ENCODE measurements at places on chromosomes 3 and 15. TPM values are rescaled to one million over a fixed set of nuclear protein-coding genes. Genes with fewer than 3 reads are reported as not detected.

- DNase-seq, result no peak
These were observed 250.6 kb downstream of the TAFA4 start for GRCh38 chr3:68681766-68682165.

GRCh38 chr15:34341381-34342212 lies 1.3 kb downstream of the NOP10 start:
- no peak for DNase-seq

DNA sequence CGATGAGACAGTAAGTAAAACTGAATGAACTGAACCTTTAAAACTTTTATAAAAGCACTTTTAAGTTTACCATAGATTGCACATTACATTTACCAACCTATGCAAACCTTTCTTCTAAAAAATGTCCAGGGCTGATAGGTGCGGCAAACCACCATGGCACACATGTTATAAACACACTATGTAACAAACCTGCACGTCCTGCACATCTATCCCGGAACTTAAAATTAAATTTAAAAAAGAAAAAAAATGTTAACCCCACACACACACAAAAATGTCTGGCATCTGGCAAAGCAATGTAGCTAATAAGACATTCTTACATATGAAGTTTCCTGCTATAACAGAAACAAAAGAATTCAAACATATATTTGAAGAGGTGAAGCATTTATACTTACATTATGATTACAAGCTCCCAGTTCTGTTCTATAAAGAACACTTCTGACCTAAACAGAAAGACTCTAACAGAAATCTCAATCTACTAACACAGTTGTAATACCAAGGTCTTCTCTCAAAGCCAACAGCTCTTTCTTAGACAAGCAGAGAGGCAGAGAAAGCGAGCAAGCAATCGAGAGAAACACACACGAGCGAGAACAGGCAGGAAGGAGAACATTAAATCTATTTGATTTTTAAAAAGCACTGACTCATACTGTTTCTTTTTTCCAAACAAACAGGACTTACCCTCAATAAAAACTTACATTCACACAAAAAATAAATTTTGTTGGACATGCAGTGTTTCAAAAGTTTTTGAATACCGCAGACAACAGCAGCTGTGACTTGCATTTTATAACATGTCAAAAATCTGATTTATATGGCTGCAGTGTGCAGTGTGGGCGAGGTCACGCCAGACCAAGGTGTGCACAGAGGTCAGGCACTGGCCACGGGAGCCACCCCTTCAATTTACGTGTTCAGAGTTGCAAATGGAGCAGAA lies at the start of gene NRG4:
NRG4 (minus strand) TSS at position 798 of the 925 bp plus-strand sequence. CDS start 1,194 bp downstream, outside the sequence.
- DNase-seq, result no peak

GRCh38 chr15:68987120-68987519 lies 27.4 kb upstream of the NOX5 start:
- no peak for DNase-seq

- DNase-seq, result peak; percentile 13
These were observed 23.9 kb downstream of the WHAMM start for GRCh38 chr15:82833362-82833682.

DNA sequence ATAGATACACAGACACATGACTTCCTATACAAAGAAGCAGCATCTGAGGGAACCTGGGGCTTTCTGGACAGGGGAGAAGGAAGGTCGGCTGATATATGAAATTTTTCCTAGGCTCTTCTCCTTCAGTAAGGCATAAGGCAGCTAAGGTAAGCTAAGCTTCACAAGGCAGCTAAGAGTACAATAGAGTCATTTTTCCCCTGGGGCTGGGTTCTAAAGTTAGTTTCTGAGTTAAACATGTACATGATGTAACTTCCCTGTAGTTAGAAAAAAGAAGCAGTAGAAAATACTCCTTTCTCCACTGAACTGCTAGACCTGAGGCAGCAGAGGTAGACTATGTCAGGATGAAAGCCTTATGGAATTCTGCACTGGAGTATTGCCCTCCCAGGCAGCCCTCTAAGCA lies 109.6 kb downstream of the PLD1 start:
- DNase-seq, result no peak

DNA sequence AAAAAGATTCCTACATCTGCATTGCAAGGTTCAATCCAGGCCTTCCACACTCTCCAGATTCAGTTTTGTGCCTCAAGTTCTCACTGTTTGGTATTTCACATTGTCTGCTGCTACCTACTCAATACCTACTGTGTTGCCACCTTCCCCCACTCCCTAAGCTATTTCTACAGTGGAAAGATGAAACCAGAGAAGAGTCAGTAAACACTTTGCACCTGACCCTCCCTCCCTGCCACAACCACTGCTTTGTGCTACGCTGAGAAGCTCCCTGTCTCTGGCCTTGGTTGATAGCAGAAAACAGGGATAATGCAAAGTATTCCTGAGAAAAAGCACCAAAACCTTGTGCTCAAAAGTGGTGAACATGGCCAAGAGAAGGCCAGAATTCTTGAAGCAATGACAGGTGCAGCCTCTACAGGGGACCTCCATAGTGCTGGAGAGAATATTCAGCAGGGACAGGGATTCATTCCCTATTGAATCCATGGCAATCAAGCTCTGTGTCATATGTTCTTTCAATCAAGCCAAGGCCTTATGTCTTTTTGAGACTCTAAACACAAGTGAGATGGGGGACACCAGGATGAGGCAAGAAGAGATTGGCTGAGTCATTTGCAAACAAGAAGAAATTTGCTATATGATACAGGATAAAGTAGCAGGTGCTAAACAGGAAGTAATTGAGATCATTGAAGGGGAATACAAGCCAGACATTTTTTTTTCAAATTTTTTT lies 83.5 kb upstream of the LIPC start:
- DNase-seq, result no peak

DNA sequence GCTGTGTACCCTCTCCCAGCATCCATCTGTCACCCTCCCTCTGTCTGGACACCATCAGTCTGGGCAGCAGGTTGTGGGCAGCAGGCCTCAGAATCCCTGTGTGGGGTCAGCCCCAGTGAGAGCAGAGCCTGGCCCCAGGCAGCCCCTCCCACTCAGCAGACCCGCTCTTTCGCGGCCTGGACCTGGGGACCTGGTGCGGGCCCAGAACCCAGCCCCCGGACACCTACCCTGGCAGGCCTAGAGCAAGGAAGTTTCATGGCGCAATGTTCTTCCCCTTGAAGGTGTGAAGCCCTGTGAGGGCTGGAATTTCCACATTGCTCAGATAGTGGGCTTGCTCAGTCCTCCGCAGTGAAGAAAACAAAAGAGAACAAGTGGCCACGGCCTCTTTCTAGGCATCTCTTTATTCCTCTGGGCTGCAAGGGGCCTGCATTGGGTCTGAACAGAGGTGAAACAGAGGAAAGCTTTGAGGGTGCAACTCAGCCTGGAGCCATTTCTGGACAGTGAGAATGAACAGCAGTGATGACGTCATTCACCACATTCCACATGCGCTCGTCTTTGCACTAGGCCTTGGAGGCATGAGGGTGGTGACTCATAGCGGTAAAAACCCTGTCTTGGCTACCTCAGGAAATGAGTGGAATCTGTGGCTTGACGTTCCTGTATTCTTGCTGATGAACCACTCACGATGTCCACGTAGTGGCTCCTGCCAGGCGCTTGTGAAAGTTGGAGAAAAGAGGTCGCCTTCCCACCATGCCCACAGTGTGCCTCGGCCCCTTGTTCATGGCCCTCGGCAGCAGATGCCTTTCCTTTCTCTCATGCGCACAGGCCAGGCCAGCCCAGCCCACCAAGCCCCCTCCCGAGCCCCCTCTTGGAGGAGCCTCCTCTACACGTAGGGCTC lies 66.1 kb downstream of the SLC30A4 start:
- DNase-seq, result peak; percentile 73

GRCh38 chr15:68994149-68994548 lies 20.3 kb upstream of the NOX5 start:
- no peak for DNase-seq

DNA sequence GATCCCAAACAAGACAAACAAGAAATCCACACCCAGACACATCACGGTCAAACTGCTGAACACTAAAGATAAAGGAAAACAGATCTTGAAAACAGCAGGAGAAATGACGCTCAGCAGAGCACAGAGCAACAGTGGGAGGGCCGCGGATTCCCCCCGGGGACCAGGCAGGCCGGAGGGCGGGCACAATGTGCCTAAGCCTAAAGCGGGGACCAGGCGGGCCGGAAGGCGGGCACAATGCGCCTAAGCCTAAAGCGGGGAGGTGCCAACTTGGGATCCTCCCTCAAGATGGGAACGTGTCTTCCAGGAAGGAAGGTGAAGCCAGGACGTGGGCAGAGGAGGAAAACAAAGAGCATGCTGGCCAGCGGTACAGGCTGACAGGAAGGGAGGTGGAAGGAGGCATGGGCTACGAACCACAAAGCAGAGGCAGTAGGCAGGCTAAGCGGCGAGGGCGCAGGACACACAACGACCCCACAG lies 31.1 kb downstream of the CYFIP1 start:
- no peak for DNase-seq

DNA sequence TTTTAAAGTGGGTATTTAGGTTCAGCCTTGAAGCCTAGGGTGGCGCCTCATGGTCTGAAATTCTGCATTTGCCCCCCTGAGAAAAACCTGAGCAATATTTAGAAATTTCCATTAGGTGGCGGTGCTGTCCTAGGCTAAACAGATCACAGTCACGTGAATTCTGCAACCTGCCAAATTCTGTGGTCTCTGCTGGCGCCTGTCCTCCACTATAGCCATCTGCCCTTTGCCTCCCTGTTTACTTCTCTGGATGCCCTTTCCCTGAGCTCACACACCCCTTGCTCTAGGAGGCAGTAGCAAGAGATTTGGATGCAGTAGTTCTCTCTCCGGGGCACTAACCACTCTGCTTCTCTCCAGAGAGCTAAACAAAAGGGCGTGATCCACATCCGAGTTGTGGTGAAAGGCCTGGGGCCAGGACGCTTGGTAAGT lies 9.1 kb downstream of the MRPS11 start:
- DNase-seq, result no peak

- no peak for DNase-seq
These were observed 8.5 kb downstream of the ERC2 start for GRCh38 chr3:56459719-56460118.

GRCh38 chr3:41260063-41260450 lies 60.8 kb downstream of the CTNNB1 start:
- no peak for DNase-seq

GRCh38 chr3:46867550-46867898 lies 4.3 kb upstream of the MYL3 start:
- peak; percentile 79 for DNase-seq

AGBL1 gene
- total RNA-seq, result not detected

FBXL2 gene
- total RNA-seq, result 7.7 TPM

ARIH2 gene
- total RNA-seq, result 111 TPM

XCR1 gene
- total RNA-seq, result under 0.01 TPM
